ENCODE measurements at places on chromosomes 6 and 20.

GRCh38 chr6:14664621-14665315 is 547.2 kb downstream of the CD83 start:
- DNase-seq: no peak

DNA sequence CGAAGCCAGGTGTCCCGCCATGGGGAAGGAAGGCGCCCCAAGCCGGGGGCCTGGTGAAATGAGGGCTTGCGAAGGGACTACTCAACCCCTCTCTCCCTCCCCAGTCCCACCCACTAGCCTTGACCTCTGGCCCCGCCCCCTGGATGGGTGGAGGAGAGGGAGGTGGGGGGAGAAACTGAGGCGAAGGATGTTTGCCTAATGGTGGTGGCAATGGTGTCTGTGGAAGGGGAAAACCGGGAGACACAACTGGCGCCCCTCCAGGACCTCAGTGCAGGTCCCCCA is at the start of gene POU5F1:
Gene POU5F1, minus strand, starts transcription at position 83 of the 282 bp plus-strand sequence. Its CDS starts 62 bp downstream, at position 21.
- DNase-seq: no peak

DNA sequence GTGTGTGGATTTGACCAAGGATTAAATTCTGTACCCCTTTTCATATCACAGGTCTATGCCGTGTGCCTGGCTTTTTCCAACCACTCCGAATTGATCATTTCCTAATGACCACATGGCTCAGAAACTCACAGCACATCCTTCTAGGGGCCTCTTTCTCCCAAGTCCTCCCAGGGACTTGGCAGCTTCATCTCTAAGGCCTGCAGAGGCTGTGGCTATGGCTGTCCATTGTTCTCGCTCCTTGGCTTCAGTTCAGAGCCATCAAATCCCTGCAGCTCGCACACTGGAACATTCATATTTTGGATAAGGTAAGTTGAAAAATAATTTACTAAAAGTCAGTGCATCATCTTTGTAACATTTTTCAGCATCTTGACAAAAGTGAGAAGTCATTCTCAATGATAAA is 497.2 kb upstream of the CDH4 start:
- no peak for DNase-seq

DNA sequence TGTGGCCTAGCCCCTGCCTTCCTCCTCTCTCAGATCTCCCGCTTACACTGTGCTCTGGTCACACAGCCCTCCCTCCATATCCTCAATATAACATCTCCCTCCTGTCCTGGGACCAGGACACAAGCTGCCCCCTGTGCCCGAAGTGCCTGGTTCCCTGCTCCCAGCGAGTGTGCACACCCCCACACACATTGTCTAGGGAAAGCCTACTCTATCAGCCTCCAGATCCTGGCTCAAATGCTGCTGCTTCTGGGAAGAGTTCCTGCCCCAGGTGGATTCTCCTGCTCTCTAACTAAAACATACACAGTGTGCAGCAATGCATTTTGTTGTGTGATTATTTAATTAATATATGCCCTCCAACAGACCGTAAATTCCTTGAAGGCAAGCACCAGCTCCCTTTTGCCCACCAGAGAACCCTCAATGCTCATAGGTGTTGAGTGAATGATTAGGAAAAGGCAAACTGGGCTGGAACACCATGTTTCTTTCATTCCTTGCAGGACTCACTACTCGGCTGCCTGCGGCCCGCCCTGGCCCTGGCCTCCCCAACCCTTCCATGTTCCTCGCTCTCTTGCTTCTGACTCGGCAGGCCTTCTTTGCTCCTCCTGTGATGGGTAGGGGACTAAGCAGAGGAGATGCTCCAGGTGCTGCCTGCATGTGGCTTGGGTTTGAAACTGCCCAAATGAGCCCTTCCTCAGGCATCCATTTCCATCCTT is 194.6 kb downstream of the ZDHHC14 start:
- no peak for DNase-seq

GRCh38 chr20:36493801-36494114 is 47.6 kb upstream of the MYL9 start:
- DNase-seq: no peak

- no peak for DNase-seq
Measured at GRCh38 chr6:41302638-41303037, 16.2 kb upstream of the TREM1 start.

DNA sequence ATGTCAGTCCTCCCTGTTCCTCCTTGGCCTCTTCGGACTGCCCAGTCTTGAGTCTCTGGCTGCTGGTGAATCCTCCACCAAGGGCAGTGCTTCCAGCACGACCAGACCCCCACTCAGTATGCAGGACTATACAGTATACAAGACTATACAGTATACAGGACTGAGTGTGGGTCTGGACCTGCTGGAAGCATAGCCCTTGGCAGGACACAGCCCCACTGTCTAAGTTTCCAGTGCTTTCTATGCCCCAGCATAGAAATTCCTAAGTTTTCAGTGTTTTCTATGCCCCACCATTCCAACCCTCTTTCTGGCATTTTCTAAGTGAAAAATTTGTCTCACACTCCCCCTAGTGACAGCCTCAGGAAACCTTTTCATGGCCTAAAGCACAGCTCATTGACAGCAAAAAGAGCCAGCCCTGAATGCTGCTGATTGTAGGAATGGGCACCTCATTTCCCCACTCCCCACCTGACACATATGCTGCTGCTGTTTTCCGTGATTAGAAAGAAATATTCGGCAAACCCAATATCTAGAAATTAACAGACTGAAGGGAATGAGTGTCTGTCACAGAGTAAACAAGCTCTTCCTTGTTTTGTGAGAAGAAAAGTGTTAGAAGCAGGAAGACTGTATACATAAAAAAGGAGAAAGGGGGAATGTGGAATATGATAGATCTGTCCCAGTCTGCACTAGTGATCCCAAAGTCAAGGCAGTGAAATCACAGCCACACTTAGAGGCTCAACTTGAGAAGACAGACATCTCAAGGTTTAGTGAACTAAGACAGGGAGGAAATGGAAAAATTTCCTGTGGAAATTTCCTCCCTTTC is 206.9 kb downstream of the IBTK start:
- DNase-seq: no peak

DNA sequence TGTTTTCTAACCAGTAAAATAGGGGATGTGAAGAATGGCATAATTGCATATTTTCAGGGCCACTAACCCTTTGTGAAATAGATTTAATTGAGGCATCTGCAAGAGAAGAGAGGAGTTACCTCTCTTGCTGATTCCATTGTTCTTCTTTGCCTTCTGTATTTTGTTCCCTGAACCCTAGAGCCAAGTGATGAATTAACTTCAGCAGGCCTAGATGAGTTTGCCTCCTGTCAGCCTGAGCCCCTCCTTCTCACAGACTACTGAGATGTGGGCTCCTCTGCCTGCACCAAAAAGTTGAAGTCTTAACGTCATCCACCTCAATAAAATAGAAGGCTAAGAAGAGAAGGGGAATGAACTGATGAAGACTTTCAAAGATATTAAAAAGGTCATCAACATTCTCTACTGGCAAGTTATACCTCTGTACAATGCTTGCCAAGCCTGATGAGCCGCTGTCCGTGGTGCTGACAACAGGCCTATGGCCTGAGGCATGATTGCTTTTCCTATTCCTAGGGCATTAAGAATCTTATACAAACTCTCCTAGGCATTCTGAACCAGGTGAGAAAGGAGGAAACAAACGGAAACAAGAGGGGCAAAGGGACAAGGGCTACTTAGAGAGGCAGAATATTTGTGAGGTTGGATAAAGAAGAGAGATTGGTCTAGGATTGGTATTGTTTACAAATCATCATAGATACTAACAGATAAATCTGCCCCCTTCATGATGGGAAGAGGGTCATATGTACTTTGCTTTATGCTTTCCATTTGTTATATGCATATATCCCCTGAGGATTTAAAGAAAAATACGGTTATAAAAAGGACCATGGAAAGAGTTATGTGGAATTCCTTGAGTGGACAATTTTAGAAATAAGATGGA is 46.8 kb downstream of the CD24 start:
- DNase-seq: no peak

Measured in activated B cell treated with CpG ODN at 0.5 μM for 24 hours (primary cell).